ENCODE measurements at places on chromosomes 11 and 22. TPM values are rescaled to one million over a fixed set of nuclear protein-coding genes. Genes with fewer than 3 reads are reported as not detected.
A peak's percentile ranks its signal among the peaks of the same experiment; 100 is the strongest.

The WBP2NL gene
- 0.48 TPM for polyA plus RNA-seq

The MS4A4E gene
- 0.57 TPM for polyA plus RNA-seq

The LRP4 gene
- 16.2 TPM for polyA plus RNA-seq

The DNAL4 gene
- 23.5 TPM for polyA plus RNA-seq

The APOL1 gene
- polyA plus RNA-seq, result 26.5 TPM

The UBQLN3 gene
- polyA plus RNA-seq, result not detected

DNA sequence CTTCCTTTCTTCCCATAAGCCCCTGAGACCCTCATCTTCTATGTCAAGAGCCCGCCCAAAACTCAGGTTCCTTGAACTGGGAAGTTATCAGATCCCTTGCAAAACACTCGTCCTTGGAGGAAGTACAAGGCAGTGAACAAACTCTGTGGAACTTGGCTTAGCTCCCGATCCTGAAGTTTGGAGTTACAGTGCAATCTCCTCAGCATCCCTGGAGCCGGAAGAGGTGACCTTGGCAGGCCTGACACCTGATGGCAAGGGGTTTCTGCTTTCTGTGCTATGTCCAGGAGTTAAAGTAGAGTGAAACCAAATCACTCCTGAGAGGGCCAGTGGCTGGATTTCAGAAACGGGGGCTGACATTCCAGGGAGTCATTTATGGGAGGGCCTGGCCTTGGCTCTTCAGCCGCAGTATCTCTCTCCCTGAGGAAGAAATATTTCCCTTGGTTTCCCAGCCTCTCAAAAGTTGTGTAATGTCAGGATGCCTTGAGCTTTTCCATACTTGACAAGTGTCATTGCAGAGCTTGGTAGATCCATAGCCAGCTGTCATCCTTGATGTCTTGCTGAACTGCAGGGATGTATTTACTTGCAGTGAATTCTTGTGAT, 1.9 kb upstream of the GRAMD1B start:
- peak; percentile 58 for DNase-seq
- no peaks in the 10 kb centered on the region for H3K27me3 ChIP-seq
- no peak overlapping the region for H3K27ac ChIP-seq
- no peaks in the 10 kb centered on the region for H3K36me3 ChIP-seq
- no peak overlapping the region for H3K4me3 ChIP-seq

DNA sequence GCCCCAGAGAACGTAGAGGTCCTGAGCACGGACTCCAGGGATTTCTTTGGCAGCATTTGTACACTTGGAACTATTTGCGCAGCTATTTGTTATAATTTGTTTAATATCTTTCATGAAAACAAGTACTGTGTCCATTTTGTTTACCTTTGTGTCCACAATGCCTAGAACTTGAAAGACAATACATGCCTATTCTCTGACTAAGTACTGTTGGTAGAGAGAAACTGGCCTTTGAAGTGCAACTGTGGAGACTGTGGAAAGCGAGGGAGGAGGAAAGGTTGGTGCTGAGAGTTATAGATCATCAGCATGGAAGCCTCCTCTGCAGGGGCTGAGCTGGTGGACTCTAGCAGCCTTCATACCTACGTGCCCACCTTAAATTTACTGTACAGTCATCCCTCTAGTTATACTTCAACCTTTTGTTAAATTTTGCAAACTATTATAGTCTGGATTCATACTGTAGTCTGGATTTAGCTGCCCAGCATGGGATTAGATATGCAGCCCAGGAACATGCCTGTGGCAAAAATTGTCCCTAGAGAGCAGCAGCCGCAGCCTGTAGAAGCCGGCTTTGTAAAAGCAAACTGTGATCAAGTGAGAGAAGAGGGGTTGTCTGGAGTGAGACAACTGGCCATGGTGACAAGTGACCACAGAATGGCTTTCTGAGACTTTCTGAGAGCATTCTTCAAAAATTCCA, 24.2 kb upstream of the YAP1 start:
- no peak overlapping the region for H3K4me3 ChIP-seq
- H3K27me3 ChIP-seq, result no peaks in the 10 kb centered on the region
- no peaks in the 10 kb centered on the region for H3K4me1 ChIP-seq
- no peaks in the 10 kb centered on the region for H3K36me3 ChIP-seq
- no peak overlapping the region for H3K27ac ChIP-seq
- no peak for DNase-seq

DNA sequence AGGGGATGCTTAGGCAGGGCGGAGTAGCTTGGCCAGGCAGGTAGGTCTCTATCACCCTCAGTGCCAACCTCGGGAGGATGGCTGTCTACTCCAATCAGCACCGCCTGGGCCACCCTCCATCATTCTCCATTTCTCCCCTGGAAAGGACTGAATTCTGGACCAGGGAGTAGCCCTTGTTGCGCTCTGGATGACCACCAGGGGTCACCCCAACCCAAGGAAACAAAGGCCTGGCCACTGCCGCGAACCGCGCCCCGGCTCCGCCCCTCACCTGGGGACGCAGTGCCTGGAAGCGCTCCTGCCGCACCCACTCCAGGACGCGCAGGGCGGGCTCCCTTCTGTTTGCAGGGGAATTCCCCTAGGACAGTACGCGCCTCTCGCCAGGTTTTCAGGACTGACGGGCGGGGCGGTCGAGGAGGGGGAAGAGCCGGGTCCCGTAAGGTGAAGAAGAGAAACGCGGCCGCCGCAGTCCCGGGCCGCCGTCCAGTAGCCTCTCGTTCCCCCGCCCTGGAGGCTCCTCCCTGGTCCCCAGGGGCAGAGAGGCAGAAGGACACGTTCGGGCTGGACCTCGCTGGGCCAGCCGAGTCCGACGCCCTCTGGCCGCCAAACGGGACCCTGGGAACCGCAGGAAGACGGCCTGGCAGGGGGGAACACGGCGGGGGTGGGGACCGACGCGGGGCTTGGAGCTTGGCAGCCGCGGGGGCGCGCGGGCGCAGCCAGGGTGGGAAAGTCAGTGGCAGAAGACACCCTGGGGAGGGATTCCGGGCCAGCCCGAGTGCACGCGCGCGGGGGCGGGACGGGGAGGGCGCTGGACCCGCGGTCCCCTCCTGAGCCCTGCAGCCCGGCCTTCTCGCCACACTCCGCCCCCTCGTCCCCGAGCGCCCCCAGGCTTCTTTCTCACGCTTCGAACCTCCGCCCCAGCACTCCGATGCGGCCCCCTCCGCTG, 7.1 kb downstream of the SCN4B start:
- peak; percentile 78 for DNase-seq
- H3K27me3 ChIP-seq, result no peaks in the 10 kb centered on the region
- H3K36me3 ChIP-seq, result no peaks in the 10 kb centered on the region
- H3K4me3 ChIP-seq, result peak overlapping the region; percentile 50
- H3K4me1 ChIP-seq, result peaks cover 4% of the 10 kb centered on the region

DNA sequence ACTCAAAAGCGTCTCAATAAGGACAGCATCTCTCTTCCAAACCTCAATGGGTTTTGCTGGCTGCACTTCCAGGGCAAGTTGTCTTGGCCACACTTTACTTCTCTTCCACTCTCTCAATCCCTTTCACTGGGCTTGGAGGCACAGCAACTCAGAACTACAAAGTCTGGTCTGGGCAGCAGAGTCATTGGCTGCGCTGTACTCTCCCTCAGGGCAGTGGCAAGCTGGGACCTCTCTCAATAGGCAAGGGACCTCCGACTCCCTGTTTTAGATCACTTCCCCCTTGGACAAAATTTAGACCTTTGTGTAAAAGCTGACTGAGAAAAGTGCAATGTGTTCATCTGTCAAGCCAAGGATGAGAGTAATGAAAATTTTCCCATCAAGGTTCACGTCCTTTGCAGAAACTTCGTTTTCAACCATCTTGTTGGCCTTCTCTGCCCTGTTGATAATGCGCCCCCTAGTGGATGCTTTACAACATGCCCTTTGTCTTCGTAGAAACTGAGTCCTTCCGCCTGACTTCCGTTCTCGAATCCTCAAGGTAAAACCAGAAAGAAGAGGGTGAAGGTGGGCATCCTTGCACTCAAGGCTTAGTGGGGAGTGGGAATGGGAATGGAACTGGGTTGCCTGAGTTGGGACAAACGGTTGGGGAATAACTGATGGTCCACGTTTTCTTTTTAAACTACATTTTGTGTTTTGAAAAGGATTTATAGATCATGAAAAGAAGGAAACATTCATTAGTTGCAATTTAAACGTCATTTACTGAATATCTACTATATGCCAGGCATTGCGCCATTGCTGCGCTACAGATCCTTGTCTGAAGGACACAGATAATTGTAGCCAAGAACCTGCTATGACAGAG, 99.1 kb downstream of the CD44 start:
- no peaks in the 10 kb centered on the region for H3K36me3 ChIP-seq
- DNase-seq, result no peak
- H3K27me3 ChIP-seq, result no peaks in the 10 kb centered on the region
- H3K27ac ChIP-seq, result no peak overlapping the region

DNA sequence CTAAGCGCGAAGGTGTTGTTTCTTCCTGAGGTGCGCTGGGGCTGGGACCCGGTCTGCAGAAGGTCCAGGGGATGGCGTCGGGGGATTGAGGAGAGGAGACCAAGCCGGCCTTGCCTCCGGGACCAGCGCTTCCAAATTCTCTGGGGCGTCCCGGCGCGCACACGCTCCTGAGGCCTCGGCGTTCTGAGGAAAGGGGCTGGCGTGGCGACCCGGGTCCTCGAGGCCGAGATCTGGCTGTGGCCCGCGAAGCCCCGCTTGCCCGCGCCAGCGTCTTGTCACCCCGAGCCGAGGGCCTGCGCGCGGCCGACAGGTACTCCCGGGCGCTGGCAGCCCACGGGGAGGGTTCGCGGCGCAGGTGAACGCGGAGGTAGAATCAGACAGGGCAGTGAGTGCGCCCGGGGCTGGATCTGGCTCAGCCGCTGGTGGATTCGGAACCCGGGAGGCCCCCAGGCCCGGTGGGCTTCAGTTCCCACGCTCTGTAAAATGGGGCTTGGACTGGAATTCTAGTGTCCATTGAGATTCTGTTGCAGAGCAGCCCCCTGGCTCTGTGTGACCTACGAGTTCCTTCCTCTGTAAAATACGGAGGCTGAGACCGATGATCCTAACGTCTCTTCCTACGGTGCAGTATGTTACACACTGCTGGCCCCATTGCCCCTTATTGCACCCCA, 14.7 kb downstream of the SSH3 start:
- H3K36me3 ChIP-seq, result no peaks in the 10 kb centered on the region
- no peak for DNase-seq
- H3K27ac ChIP-seq, result peak overlapping the region; percentile 5
- peaks cover 2% of the 10 kb centered on the region for H3K4me1 ChIP-seq
- H3K4me3 ChIP-seq, result peak overlapping the region; percentile 64

- H3K27me3 ChIP-seq, result no peaks in the 10 kb centered on the region
- H3K4me1 ChIP-seq, result no peaks in the 10 kb centered on the region
- H3K36me3 ChIP-seq, result no peaks in the 10 kb centered on the region
- no peak overlapping the region for H3K27ac ChIP-seq
- DNase-seq, result no peak
Observed at GRCh38 chr11:113651023-113651422, 55.1 kb downstream of the TMPRSS5 start.

DNA sequence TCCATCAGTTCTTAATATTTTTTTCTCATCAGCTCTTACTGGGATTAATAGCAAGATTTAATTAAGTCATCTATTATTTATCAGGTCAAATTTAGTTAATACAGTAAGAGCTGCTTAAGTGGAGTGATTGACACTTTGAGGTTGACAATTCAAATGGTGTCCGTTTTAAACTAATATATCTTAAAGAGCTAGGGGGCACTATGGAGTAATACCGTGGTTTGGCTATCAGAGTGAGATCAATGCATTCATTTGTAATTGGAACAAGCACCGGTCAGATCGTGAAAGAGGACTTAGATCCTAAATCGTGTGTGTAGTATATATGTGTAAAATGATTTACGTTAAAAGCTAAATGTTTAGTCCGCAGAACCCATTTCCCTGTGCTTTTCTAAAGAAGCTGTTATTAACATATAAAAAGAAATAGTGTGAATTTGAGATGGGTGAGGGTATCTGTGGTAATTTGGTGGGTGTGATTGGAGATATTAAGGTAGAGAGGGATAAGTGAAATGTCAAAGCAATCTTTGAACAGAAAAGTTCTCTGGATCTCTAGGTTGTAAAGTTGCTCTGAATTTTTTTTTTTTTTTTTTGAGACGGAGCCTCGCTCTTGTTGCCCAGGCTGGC, 2.3 kb downstream of the SIK2 start:
- peaks cover 3% of the 10 kb centered on the region for H3K4me1 ChIP-seq
- no peaks in the 10 kb centered on the region for H3K36me3 ChIP-seq
- DNase-seq, result no peak
- H3K27me3 ChIP-seq, result no peaks in the 10 kb centered on the region
- peak overlapping the region; percentile 100 for H3K27ac ChIP-seq

- no peaks in the 10 kb centered on the region for H3K36me3 ChIP-seq
- no peaks in the 10 kb centered on the region for H3K4me1 ChIP-seq
- H3K4me3 ChIP-seq, result no peak overlapping the region
- H3K27me3 ChIP-seq, result no peaks in the 10 kb centered on the region
- no peak for DNase-seq
Observed at GRCh38 chr22:49735411-49735900, 92.2 kb downstream of the BRD1 start.

GRCh38 chr11:112961146-112961668, at the start of gene NCAM1:
Gene NCAM1 (plus strand): TSS chr11:112961420.
- H3K27me3 ChIP-seq, result no peaks in the 10 kb centered on the region
- peak within 1 kb of the TSS; percentile 62 for H3K4me3 ChIP-seq
- DNase-seq, result peak; percentile 88
- no peaks in the 10 kb centered on the region for H3K36me3 ChIP-seq

DNA sequence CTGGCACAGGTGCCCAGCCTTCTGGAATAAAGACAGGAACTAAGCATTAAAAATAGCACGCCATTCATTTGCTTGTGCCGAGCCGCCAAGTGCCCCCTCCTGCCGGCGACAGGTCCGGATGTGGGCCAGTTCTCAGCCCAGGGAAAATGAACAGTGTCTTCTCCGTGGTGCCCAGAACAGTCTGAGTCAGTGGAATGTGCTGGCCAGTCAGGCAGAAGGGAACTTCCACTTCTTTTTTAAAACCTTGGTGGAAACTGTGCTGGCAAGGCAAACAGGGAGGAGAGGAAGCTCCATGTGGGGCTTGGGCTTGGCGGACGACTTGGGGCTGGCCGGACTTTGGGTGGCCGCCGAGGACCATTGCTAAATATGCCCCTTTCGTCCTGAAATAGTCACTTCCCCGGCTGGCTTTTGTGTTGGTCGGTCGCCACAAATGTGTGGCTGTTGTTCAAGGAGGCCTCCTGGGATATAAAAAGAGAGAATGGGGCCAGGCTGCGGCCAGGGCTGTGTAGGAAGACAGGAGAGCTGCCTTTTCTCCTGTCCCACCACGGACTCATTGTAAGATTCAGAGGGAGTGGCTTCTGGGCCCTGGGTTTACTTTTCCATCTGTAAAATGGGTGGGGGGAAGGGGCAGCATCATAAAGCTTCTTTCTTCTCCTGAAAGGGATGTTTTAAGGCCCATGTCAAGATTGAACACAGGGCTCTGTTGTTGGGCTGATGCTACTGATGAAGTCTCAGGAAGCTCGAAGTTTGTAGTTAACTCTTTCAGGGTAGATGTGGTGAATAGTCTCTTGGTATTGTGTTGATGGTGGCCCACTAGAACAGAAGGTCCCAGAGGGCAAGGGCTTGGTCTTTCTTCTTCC, 101.0 kb downstream of the PTPRJ start:
- no peak overlapping the region for H3K27ac ChIP-seq
- H3K36me3 ChIP-seq, result no peaks in the 10 kb centered on the region
- no peaks in the 10 kb centered on the region for H3K27me3 ChIP-seq
- no peak overlapping the region for H3K4me3 ChIP-seq
- no peaks in the 10 kb centered on the region for H3K4me1 ChIP-seq

All from ovary (tissue), 10 donors.